ENCODE measurements at places on chromosomes 1 and 21.

GRCh38 chr1:84621553-84621952 is 47.3 kb upstream of the CTBS start:
- no peak for DNase-seq

DNA sequence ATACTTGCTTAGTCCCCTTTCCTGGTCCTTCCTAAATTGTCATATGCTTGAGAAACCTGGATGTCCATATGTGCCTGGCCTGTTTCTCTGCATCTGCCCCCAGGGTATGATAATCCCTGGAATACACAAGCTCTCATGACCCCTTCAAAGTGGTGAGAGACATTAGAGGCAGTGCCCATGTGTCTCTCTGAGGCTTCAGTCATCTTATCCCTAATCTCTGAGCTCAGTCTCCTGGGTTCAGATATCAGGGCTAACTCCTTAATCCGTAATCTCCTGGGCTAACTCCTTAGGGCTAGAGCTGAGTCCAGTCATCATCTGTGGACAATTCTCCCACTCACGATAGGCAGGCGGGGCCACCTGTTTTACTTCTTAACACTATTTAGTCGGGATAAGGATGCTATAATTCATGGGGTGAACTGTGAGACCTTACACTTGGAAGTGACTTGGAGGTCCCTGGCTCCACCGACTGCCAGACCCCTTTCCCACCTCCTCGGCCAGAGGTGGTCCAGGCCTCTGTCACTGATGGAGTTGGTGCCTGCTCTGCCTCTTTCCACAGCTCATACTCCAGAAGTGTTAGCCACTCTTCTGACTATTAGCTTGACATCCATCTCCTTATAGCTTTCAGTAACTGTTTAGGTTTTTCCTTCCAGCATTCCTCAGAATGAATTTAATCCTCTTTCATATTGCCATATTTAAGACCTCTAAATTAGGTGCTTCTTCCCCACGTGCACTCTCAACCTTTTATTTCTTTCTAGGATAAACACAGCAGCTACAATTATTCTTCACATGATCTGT is 22.7 kb downstream of the CCN1 start:
- no peak for DNase-seq

DNA sequence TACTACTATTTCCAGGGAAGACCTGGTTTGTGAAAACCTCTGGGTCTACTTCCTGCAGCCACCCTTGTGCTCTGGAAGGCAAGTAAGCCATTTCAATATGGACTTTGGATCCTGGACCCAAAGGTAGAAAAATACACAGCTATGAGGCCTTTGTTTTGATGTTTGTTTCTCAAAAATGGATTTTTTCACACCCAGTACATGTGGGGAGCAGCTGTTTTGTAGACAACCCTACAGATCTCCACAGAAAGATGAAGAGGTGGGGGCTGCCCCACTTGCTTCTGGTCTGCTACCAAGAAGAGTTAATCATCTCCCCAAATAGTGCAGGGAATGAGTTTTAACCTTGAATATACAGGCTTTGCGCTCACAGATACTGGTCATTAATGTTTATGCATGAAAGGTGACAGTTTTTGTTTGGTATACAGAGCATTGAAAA is 29.2 kb downstream of the ZNF281 start:
- DNase-seq = no peak

DNA sequence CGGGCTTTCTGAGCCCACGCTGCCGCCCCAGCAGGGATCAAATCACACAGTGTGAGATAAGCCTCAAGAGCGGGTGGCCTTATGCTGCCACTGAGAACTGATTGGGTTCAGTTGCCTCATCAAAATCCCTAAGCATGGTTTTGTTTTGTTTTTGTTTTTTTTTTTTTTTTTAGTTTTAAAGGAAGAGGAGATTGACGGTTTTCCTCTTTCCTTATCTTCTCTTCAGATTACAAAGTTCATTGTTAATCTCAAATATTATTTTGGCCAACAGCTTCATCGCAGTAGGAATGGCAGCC is 651 bp downstream of the COA6 start:
- no peak for DNase-seq

DNA sequence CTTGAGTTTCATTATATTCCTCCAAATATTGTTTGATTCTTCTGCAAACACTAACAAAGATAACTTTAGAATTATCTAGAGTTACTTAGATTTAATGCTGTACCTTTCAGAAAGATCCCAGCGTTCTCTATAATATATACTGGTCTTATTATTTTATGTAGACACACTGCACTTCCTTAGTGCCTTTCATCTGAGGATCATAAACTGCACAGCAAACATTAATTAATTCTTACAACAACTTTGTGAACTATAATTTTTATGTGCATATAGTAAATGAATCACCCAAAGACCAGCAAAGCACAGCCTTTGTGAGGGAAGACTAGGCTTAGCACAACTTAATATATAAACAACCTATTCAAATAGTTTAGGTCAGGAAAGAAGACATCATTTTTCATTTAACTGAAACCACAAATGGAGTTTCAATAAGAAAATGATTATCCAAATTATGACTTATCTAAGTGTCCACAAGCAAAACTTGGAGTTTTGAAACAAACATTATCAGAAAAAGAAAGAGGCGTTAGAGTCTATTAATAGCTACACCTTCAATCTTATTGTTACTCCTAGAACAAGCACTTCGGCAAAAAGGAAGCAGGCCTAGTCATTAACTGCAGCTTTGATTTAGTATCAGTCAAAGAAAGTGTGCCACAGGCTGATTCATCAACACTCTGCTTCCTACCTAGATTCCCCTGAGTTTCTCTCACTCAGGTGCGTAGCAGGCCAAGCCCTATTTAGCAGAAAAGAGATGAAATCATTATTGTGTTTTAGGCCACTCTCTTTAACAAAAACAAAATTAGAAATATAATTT is 22.5 kb upstream of the RC3H1 start:
- DNase-seq = no peak

DNA sequence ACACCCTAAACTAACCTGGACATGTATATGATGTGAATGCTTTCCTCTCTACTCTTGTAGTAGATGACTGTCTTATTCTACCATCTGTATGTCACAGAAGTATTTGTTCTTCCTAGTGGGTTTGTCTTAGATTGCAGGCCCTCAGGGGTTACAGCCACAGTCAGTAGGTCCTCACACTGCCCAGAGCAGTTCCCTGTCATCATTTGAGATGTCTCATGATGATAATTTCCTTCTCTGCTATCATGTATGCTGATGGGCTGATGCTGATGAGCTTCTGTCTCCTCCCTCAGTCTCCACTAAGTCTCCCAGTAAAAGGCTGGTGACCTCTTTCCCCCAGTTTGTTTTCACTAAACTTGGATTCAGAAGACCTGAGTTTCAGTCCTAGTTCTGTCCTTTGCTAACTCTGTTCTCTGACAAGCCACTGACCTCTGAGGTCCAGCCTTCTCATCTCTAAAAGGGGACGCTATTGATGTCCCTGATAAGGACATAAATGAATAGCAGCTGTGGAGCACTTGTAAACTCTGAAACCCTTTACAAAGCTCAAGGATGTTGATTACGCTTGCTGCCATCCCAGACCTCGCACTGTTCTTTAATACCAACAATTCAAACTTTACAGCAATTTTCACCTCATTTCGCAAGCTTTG is 3.1 kb upstream of the ETV3 start:
- no peak for DNase-seq

- DNase-seq = no peak
Observed at GRCh38 chr1:58204284-58204683, 342.2 kb downstream of the OMA1 start.

DNA sequence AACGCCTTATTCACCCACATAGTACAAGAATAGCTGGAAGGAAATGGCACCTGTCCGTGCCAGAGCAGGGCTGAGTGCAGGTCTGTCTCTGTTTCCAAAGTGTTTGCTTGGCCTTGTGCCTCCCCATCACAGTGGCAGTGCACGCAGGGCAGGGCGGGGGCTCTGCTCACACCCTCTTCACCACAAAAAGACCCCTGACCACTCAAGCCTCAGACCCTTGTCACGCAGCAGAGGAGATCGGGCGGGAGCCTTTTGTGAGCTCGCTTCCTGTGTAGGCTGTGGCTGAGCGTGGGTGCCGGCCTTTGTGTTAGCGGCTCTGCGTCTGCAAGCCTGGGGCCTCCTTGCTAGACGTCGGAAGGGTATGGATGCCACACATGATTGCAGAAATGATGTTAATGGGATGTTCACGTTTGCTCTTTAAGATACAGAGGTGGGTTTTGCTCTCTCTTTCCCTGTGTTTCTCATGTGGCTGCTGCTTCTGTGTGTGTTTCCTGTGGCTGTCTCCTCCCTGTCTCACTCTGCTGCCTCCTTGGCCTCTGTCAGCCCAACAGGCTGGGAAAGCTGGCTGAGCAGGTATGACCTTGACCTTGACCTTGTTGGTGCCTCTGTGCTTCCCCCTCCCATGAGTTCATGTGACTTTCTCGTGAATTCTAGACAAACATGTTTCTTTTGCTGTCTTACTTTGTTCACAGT is 45.4 kb downstream of the S100B start:
- DNase-seq = no peak

DNA sequence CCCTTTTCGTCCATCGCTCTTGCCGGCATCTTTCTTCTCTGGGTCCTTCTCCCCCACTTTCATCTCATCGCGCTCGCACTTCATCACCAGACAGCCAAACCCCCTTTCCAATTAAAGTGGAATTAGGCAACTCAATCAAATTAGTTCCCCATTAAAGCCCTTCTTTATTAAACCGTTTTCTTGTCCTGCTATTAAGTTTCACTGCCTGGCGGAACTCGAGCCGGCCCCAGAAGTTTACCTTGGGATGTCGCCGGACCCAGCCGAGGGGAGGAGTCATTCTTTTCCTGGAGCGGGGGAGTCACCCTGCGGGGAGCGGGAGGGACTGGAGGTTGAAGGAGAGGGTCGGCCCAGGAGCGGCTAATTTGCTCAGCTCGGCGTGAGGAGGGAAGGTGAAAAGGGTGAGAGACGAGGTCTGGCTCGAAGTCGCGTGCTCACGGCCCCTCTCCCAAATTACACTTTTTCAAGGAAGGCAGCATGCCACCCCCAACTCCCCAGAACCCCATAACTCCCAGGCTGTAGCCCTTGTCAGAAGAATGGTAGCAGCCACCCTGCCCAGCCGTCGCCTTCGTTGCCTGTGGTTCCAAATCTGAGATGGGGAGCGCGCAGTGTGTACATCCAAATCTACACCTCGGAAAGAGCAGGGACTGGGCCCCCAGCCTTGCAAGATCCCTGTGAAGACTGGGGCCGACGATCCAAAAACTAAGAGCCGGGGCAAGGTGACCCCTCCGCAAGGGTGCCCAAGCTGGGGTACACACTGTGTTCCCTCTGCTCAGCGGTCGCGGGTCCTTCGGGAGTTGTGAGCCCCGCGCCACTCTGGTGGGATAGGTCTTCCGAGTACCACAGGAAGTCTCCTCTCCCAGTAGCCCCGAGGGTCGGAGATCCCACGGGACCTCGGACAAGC is 6.4 kb downstream of the DMRTA2 start:
- no peak for DNase-seq

DNA sequence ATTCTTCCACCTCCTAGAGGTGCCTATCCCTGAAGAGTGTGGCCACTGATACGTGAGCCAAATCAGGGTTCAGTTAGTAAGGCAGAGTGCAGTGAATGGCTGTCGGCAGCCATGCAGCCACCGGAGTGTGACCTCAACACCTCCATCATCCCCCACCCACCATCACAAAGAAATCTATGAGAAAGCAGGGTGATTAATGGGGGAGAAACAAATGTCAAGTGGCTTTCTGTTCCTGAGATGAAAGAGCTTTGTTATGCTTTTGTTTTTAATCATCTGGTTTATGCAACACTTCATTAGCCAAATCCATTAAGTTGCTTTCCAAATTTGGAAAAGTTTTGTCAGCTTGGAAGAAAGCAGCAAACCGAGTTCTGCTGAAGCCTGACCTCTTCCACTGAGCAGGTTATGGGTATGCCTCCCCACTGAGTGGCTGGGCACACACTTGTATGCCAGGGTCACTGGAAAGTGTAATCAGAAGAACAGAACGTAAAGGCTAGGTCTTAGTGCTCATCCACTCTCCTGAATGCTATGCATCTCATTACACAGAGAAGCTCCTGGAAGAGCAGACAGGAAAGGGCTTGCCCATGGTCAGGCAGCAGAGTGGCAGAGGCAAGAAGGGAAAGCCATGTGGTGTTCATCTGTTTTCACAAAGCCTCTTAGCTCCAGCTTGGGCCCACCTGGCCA is 57.1 kb upstream of the ATP1B1 start:
- no peak for DNase-seq

DNA sequence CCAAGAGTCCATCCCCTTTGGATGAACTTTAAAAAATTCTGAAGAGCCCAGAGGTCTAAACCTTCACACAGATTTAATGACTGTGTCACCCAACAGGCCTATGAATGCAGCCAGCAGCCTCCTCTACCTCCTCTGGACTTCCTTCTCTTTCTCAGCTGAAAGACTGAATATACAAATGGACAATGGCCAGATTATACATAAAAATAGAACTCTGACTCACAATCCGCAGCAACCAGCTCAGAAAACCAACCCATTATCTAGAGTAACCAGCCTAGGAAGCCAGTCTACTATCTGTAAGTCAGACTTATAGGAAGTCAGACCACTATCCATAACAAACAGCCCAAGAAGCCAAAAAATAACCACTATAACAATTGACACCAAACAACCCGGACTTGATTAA is 224.5 kb downstream of the ASTN1 start:
- no peak for DNase-seq

All from Panc1 (cell line).